Activated CD4-positive, alpha-beta T cell treated with anti-CD3 and anti-CD28 coated beads, Interleukin-2, amount 10 ng/mL, durations not matched to agents 7 days and 5 days (primary cell): ENCODE measurements at places on chromosomes 11 and 22.

GRCh38 chr11:965206-965775 is 39.6 kb downstream of the AP2A2 start:
- DNase-seq, result no peak

DNA sequence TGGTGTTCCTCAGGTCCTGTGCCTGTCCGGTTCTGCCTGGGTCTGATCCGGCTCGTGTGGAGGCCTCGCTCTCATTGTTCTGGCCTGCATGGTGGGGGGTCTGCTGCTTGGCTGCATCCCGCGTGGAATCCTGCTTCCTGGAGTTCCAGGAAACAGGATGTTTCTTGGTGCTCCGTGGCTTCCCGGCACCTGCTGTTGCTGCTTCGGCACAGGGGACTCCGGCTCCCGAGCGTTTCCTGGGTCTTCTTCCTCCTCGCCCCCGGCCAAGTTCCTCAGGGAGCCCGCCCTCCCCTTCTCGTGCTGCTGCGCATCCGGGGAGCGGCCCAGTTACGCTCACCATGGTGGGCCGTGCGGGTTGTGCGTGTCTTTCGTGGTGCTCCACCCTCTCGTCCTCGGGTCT is 29.9 kb downstream of the GLB1L2 start:
- DNase-seq, result no peak

- DNase-seq, result no peak
These were observed 12.9 kb upstream of the MUC6 start for GRCh38 chr11:1049431-1049891.

DNA sequence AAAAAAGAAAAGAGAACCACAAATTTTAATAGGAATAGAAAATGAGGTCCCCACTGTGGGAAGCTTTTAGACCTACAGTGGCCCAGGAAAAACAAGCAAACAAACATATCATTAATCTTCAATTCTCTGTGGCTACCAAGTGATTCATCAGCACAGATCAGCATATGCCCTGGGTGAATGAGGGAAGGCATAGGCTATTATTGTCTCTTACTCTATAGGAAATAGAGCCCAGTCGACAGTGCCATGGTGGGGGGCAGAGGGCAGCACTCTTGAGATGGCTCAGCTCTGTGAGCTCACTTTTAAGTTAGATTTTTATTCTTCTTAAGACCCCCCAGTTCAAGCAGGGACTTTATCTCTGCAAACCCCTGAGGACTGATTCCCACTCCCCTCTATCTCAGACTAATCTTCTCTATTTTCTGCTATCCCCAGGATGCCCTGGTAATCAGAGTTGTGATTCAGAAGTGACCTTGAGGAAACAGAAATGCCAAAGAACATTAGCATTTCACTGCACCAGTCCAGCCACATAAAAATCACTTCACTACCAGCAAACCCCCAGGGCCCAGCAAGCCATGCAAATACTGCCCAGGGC is 9.5 kb upstream of the FEZ1 start:
- DNase-seq, result no peak

DNA sequence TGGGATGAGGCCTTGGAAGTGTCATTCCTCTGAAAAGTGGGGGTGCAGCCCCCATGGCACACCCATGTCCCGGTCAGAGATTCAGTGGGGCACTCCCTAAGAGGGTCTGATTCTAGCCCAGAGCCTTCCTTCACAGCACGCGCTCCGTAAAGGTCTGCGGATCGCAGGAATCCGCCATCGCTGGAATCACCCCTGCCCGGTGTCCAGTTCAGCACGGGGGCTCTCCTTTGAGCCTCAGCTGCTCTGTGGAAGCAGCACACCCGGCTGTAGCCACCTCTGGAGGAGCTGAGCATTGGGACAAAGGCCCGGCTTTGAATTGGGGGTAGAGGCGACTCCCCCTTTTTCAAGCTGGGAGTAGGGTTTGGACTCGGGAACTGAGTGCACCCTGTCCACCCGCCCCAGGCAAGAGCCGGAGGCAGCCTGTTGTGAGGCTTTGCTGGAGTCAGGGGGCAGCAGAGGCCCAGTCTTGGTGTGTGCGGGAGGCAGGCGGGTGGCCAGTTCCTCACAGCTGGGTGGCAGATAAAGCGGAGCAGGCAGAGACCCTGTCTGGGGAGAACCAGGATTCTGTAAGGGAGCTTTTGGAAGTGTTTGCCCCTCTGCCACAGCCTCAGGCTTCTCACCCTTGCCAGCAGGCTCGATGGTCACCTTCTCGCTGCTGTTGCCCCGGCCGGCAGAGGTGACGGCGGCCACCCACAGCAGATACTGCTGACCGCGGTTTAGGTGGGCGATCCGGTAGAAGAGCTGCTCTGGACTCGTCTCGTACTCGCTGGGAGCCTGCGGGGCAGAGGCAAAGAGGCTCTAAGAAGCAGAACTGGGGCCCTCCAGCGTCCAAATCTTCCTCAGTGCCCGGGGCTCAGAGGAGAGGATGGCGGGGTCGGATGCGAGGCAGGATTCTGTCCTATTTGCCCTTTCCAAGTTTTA is 115.9 kb downstream of the CEP164 start:
- no peak for DNase-seq

DNA sequence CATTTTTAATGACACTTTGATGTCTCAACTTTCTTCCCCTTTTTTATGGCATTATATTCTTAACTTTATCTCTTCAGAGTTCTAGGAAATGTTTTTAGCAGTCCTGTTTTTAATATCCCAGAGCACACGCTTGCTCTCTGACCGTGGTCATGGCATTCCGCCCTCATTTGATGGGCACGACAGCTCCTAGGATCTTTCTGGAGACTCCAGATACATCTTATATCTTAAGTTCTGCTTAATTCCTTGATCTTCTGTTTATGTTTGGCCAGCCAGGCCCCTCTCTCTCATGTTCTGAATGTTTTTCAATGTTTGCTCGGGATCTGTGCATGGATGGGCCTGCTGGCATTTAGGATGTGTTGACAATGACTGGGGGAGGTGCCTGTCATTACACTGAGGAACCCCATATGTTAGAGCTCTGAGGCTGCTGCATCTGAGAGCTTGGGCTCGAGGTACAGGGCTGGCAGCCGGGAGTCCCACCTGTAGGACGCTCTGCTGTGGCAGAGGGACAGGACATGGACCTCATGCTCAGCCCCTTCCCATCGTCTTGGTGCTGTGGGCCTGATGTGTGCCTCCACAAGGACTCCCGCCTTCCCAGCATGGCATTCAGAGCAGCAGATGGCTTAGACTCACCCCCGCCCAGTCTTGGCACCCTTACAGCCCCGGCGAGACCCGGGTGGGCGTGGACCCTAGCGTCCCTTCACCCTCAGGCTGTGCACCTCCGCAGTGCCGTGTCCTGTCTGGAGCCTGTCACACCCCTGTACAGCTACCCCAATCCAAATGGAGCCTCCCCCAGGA is 75.0 kb downstream of the CDKN1C start:
- DNase-seq, result no peak

GRCh38 chr22:27124351-27124966 is 467.1 kb downstream of the MIAT start:
- no peak for DNase-seq

GRCh38 chr22:36612458-36612857 is 83.5 kb upstream of the EIF3D start:
- DNase-seq, result no peak

GRCh38 chr11:74011360-74012073 is 2.6 kb upstream of the UCP3 start:
- DNase-seq, result peak; percentile 28

DNA sequence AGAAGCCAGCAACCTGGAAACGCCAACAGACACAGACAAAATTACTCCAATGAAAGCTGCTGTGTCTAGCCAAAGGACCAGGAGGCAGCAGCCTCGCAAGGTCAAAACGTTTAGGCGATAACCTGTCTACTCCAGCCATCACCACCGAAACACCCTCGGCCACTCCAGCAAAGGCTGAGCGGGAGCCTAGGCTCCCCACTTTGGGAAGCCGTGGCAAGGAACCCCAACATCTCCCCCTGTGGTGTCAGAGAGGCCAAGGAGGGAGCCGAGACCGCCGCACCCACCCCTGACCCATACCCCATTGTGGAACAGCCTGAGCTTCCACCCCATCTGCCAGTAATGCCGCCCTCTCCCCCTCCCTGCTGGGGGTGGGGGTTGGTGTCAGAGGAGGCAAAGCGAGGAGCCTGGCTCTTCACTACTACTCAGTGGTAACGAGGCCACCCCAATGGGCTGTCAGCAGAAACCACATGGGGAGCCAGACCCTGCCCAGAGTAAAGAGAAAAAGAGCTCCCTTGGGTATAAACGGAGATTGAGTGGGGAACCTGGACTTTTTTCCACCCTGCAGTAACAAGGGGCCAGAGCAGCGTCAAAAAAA is 33.9 kb upstream of the SEPTIN5 start:
- DNase-seq, result no peak

GRCh38 chr11:28072321-28072720 is 35.6 kb downstream of the KIF18A start:
- no peak for DNase-seq

GRCh38 chr11:103906291-103906867 is 130.1 kb upstream of the DDI1 start:
- DNase-seq, result no peak

- no peak for DNase-seq
These were observed 15.6 kb upstream of the LYVE1 start for GRCh38 chr11:10584071-10584501.

DNA sequence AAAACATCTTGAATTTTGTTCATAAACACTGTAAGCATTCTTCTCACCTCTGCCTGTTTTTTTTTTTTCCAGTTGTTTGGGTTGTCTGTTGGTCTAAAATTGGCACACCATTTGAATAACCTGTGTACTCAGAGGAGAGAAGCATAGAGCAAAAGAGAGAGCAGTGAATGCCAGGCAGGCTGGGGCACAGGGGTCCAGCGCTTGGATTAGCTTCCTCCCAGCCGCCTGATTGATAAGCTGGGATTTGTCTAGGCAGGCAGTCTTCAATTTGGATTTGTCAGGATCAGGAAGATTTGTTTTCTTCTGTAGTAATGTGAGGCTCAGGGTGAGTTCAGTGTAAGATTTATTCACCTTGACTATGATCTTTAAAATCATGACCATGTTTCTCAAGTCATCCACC is 59.0 kb downstream of the ARL14EP start:
- no peak for DNase-seq

DNA sequence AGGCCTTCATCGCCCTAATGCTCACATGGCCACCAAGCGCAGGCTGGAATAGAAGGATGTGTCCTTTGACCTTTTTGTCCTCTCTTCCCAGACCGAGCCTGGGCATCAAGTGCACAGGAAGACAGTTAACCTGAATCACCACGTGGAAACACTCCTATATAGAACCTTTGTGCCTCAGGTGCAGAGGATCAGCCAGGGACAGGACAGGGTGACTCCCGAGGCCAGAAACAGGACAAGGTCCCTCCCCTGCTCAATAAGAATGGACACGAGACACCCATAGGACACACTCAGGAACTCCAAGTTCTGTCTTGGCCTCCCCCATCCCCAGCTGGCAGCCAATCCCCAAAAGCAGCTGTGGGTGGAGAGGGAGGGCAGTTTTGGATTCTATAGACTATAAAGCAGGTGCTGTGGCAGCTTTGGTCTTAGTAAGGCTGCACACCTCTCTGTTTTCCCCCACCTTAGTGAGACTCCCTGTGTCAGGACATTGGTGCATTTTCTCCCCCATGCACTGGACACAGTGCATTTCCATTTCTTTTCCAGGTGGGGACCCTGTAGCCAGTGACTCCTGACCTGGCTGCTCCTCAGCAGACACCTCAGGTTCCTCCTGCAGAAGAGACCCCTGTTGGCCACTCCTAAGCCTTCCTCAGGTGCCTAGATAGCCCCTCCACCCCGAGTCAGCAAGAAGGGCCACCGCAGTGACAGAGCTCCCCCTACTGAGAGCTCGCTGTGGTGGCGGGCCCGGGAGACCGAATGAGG is 43.6 kb upstream of the POU2AF1 start:
- peak; percentile 53 for DNase-seq

- peak; percentile 48 for DNase-seq
These were observed 92.3 kb downstream of the GAB2 start for GRCh38 chr11:78325274-78325781.

- DNase-seq, result no peak
These were observed 8.7 kb upstream of the KCNK7 start for GRCh38 chr11:65604258-65604657.

DNA sequence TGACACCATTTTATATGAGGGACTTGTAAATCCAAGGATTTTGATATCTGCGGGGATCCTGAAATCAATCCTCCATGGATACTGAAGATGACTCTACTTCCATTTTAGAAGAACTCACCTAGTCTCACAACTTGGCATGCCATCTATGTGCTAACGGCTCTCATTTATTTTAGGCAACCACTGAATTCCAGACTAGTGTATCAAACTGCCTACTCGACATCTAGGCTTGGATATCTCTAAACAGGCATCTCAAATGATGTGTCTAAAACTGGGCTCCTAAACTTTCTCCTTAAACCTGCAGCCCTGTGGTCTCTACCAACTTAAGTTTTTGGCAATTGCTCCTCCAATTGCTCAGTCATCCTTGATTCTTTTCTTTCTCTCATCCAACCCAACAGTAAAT is 31.2 kb upstream of the CLNS1A start:
- no peak for DNase-seq

DNA sequence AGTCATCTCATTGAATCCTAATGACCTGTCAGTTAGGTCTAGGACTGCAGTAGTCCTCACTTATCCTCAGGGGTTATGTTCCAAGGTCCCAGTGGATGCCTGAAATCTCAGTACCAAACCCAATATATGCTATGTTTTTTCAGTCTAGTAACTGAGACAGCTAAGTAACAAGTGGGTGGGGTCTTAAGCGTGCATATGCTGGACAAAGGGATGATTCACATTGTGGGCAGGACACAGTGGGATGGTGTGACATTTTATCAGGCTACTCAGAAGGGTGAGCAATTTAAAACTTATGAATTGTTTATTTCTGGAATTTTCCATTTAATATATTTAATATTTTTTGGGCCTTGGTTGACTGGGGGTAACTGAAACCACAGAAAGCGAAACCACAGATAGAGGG is 29.0 kb downstream of the DDX10 start:
- DNase-seq, result no peak

- DNase-seq, result no peak
These were observed 9.8 kb upstream of the XKR3 start for GRCh38 chr22:16834971-16835370.

GRCh38 chr11:47185305-47186075 is 744 bp downstream of the PACSIN3 start:
- DNase-seq, result no peak

- no peak for DNase-seq
These were observed 106.5 kb downstream of the NAV2 start for GRCh38 chr11:19819148-19819547.

GRCh38 chr11:2741377-2742131 is 41.8 kb upstream of the KCNQ1OT1 start:
- no peak for DNase-seq

DNA sequence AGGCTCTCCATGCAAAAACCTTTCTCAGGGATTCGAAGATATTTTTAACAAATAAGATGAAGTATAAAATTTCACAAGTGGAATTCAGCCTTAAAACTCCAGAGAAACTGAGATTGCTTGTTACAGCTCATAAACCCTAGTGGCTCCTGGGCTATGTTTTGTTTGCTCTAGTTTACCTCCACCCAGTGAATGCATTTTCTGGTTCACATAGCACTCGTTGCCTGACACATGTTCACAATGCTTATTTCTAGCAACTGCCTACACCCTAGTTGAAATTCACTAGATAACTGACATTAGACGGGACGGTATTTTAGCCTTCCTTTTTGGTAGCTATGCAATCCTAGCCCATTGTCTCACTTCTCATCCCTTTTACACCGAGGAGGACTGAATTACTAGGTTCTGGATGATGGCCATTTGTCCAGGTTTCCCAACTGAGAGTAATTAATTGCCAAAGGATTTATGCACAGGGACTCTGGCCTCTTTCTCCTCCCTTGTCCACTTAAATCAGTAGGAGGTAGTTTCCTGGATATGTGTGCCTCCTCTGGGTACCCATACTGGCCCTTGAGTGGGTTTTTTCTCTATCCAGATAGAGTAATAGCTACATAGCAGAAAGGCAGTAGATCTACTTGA is 951.6 kb downstream of the DLG2 start:
- DNase-seq, result no peak
